ENCODE measurements at places on chromosomes 5 and 9.
A peak's percentile ranks its signal among the peaks of the same experiment; 100 is the strongest.

DNA sequence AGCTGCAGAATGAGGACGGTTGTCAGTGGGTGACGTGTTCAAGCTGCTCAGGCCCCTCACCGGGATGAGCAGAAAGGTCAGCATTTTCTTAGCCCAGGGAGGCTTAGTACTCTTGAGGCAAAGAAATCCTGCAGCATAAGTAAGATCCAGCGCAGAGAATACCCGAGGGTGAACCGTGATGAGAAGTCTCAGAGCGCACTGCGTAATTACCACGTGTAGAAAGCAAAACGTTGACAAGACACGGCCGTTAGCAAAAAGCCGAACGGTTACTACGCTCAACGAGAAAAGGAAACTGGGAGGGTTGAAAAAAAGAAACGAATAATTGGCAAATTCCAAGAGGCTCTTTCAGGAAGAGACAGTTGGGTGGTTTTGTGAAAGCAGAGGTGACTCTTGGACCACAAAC is 104.0 kb downstream of the COL23A1 start:
- no peak for DNase-seq

GRCh38 chr9:2623288-2624050 is 1.9 kb downstream of the VLDLR start:
- no peak for DNase-seq

- no peak for DNase-seq
These were observed 1.9 kb downstream of the SPTAN1 start for GRCh38 chr9:128554155-128554862.

- DNase-seq: no peak
These were observed 70.9 kb downstream of the PKD2L2 start for GRCh38 chr5:137960141-137960540.

DNA sequence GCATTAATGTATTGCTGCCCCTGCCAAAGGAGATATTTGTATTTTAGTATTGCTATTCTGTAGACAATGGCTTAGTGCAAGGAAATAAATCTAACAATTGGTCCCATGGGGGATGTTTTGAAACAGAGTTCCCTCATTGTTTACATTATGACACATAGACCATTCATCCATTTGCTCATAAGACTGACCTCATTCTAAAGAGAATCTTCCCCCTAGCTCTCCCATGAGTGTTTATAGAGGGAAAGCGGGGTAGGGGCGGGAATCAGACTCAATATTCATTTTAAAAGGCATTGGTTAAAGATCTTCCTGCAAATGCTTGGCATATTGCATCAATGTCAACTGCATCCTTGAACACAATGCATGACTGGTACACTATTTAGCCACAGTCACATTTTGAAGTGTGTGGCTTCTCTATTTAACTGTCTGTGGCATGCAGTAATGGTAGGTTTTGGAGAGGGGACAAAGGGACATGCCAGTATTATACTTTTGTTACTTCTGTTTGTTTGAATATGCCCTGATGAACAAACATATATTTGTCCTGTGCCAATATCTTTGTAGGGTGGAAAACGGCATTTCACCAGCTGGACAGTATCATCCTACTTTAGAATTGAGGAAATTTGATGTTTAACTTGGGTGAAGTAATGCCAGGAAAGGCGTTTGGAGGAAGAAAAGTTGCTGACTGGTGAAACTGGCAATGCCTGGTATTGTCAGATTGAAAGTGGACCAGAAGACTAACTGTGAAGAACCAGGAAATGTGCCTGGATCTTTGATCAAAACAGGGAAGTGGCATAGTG is 84.1 kb upstream of the MEGF10 start:
- no peak for DNase-seq

GRCh38 chr5:40497573-40497972 is 182.1 kb upstream of the PTGER4 start:
- DNase-seq: no peak

DNA sequence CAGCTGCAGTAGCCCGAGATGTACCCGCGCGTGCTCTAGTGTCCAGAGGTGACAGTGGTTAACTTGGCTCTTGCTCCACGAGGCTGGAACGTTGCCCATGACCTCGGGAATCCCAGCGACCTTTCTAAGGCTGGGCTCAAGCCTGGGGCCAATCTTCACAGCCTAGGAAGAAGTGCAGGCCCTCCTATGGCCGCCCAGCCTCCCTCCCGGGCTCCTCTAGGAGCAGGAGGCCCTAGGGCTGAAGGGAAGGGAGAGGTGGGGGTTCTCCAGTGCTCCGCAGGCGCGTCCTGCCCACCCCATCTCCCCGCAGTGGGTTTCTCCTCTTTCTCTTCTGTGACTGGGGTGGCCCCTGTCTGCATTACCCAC is 13.3 kb downstream of the NR2F1 start:
- DNase-seq: no peak

DNA sequence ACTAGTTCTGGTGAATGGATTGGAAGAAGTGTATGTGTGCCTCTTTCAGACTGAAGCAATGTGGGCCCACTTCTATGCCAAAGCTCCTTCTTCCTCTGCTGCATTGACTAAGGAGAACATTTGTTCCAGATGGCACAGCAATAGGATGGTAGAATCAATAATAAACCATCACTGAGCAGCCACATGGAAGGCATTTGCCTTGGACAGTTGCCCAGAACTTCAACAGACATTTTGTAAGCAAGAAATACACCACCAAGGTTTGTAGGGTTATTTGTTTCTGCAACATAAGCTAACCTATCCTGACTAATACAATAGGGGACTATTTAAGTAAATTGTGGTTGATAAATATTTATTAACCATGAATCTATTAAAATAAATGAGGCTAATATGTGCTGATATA is 37.7 kb upstream of the CSNK1G3 start:
- DNase-seq: no peak

DNA sequence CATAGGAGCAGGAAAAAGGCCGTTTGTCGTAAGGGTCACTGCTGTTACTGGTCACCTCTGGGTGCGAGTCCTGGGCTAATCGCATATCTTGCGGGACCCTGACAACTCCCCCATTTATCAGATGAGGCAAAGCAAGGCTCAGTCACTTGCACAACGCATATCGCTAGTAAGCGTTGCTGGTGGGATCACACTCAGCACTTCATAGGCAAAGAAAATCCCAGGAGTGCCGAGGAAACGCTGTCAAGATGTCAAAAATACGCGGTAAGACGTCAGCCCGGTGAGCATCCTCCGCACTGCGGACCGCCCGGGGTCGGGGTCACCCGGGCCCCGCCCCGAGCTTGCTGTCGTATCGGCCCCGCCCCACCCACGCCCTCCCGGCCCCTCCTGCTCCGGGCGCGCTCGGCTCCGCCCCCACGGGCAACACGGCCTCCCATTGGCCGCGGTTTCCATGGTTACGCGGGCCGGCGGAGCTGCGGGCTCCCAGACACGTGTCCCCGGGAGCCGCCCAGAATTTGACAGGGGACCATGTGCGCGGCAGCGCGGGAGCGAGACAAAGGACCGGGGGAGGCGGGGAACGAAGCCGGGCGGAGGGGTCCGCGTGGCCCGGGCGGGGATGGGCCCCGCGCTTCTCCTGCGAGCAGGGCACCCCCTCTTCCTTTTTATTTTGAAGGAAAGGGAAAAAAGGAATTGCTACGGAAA is 80.2 kb upstream of the IER5L start:
- peak; percentile 66 for DNase-seq

All from T-cell (primary cell).